GM23338 (cell line): ENCODE measurements at places on chromosomes 16 and 17. TPM values are rescaled to one million over a fixed set of nuclear protein-coding genes. Genes with fewer than 3 reads are reported as not detected.

DNA sequence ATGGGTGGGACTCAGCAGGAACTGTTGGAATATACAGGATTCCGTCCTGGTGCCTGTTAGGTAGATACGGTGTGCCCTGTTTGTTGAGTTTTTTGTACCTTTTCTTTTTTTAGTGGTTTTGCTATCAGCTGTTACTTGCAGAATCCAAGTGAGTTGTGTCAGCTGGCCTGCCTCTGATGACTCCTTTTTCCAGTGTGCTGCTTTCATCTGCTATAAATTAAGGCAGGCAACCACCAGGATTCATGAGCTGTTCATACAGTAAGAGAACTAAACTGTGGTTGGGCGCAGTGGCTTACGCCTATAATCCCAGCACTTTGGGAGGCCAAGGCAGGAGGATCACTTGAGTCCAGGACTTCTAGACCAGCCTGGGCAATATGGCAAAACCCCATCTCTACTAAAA is 79.9 kb downstream of the WNT3 start:
- no peaks in the 10 kb centered on the region for H3K36me3 ChIP-seq
- H3K27me3 ChIP-seq, result no peaks in the 10 kb centered on the region
- 0 out of 2 replicates have a peak, but pooled peaks cover 4% of the 10 kb centered on the region for H3K4me1 ChIP-seq
- no peak for DNase-seq

- H3K4me1 ChIP-seq, result peaks cover 29% of the 10 kb centered on the region
- DNase-seq, result peak; percentile 93
- peak overlapping the region; percentile 81 for H3K27ac ChIP-seq
- no peaks in the 10 kb centered on the region for H3K27me3 ChIP-seq
- H3K36me3 ChIP-seq, result no peaks in the 10 kb centered on the region
- H3K4me3 ChIP-seq, result no peak overlapping the region
Observed at GRCh38 chr16:24139282-24139681, 116.9 kb upstream of the CACNG3 start.

DNA sequence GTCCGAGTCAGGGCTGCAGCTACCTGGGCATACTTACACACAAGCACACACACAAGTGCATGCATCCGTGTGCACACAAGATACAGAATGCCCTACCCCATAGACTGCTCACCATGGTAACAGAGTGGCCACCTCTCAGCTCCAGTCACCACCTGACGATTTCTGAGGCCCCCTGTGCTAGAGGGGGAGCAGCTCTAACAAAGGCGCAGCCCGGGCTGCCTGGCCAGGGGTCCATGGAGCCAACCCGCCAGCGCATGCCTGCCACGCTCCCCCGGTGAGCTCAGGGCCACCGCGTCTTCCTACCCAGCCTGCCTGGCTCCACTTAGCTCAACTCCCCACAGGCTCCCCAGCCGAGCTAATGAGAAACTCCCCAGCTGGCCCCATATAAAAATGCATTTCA is 75.5 kb downstream of the ZNF423 start:
- no peak for DNase-seq
- peaks cover 25% of the 10 kb centered on the region for H3K4me1 ChIP-seq
- no peak overlapping the region for H3K4me3 ChIP-seq

DNA sequence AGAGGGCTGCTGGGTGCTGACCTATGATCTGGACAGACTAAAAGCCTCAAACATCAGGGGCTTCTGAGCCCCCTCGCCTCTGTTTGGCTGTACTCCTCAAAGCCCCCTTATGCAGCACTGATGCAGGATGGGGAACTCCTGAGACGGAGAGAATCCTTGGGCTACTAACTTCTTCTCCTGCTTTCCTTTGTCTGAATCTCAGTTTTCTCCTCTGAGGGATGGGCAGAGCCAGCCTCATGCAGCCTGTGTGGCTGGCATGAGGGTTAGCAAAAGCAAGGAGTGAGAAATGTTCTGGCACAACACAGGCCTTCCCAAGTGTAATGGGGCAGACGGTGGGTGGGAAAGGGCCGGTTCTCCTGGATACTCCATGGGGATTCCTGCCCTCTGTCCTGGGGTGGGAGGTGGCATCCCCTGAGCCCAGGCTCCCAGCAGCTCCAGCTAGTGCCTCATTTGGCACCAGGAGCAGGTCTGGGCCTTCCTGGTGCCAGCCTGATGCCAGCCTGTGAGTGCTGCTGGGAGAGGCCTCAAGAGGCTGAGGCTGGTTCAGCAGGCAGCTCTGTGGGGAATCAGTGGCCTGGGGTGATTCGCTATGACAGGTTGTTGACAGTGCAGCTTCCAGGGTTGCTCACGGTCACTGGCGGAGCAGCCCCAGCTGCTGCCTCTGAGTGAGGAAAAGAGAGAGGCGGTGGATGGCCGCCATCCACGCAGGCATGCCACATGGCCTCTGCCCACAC is 4.0 kb upstream of the BRD7 start:
- peaks cover 13% of the 10 kb centered on the region for H3K4me1 ChIP-seq
- no peaks in the 10 kb centered on the region for H3K36me3 ChIP-seq
- no peak overlapping the region for H3K4me3 ChIP-seq
- no peaks in the 10 kb centered on the region for H3K27me3 ChIP-seq
- H3K27ac ChIP-seq, result no peak overlapping the region

ARL17A gene
- total RNA-seq, result 24.4 and 47.1 TPM in 2 replicates

DNA sequence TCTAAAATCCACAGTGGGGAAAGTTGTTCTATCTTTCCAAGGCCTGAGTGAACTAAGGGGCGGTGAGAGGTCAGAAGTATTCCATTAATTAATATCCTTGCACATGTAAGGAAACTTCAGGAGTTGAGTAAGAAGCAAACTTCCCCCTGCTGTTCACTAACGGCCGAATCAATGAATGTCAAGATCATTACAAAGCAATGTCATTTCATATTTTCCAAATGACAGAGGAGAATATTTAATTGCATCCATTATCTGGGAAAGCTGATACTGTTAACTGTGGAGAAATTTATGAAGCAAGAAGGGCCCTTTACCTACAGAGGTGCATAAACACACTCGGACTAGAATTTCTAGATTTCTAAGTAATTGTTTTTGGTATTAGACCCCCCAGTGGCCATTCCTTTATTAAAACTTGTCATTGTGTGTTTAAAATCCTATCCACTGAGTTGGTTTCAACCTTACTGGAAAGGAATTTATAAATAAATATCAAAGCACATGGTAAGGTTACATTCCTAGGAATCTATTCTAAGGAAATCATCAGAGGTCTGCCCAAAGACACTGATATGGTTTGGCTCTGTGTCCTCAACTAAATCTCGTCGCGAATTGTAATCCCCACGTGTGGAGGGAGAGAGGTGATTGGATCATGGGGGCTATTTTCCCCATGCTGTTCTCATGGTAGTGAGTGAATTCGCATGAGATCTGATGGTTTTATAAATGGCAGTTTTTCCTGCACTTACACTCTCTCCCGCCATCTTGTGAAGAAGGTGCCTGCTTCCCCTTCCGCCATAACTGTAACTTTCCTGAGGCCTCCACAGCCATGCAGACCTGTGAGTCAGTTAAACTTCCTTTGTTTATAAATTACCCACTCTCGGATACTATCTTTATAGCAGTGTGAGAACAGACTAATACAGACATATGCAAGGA is 20.4 kb upstream of the SMURF2 start:
- no peak overlapping the region for H3K27ac ChIP-seq
- H3K27me3 ChIP-seq, result no peaks in the 10 kb centered on the region
- no peak for DNase-seq
- no peaks in the 10 kb centered on the region for H3K4me1 ChIP-seq
- no peak overlapping the region for H3K4me3 ChIP-seq

DNA sequence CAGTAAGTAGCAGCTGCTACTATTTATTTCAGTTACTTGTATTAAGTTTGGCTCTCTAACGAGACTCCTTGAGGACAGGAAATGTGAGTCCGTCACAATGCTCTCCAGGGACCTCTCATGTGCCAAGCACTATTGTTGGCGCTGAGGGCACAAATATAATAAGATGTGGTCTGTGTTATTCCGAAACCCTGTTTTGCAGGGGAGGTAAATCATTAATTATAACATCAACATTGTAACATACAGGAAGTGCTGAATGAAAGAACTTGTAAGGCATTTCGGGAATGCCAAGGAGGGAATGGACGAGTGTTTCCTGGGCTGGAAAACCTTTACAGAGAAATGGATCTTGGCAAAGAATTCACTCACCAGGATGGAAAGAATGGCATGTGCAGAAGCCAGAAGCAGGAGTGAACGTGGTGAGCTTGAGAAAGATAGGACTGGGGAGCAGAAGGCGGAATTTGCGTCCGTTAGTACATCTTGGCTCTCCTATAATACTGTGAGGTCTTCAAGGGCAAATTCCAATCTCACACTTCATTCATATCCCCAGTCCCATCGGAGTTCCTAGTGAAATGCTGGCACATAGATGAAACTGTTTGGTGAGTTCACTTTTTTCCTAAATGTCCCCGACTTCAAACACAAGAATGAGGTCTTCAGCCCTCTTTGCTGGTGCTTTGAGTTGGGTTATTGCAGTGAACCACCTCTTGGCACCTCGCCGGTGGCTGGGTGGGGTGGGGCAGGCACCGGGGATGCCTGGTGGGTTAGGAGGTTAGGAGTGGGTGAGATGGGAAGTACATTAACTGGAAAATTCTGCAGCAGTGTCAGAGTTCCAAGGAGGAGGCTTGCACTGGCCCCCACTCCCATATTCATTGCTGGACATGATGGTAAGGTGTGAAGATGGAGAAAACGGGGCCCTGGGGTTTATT is 11.5 kb downstream of the TAC4 start:
- peak overlapping the region; percentile 67; the same call in 1 of the 2 replicates for H3K27ac ChIP-seq
- DNase-seq, result no peak
- H3K36me3 ChIP-seq, result 0 out of 2 replicates have a peak, but pooled peaks cover 3% of the 10 kb centered on the region
- no peaks in the 10 kb centered on the region for H3K4me1 ChIP-seq

IRF8 gene
- 1.4 and 2.8 TPM in 2 replicates for total RNA-seq

TMEM235 gene
- total RNA-seq, result not detected in 2 replicates

DNA sequence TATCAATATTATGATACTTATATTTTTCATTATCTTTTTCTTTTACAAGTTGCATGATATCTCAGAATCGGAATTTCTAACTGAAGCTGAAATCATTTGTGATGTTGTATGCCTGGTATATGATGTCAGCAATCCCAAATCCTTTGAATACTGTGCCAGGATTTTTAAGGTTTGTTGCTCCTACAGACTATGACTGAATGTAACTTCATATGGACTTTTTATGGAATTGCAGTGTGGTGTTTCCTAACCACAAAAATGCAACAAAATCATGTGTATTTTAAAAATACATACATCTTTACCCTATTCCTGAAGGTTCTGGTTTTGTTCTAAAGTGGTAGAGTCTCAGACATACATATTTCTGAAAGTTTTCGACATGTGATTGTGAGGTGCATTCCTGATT is 58.8 kb upstream of the RHBDL3 start:
- no peaks in the 10 kb centered on the region for H3K4me1 ChIP-seq
- no peak for DNase-seq
- no peak overlapping the region for H3K4me3 ChIP-seq
- H3K36me3 ChIP-seq, result peaks cover 16% of the 10 kb centered on the region; the same call in 1 of the 2 replicates

GRCh38 chr17:68658999-68659780 is 58.0 kb upstream of the FAM20A start:
- no peak for DNase-seq
- H3K36me3 ChIP-seq, result no peaks in the 10 kb centered on the region
- no peak overlapping the region for H3K4me3 ChIP-seq
- no peaks in the 10 kb centered on the region for H3K27me3 ChIP-seq

PIK3R5 gene
- total RNA-seq, result 6.7 and 9.4 TPM in 2 replicates

TERF2IP gene
- 12.0 and 14.9 TPM in 2 replicates for total RNA-seq

- no peak overlapping the region for H3K27ac ChIP-seq
- H3K36me3 ChIP-seq, result no peaks in the 10 kb centered on the region
- no peak for DNase-seq
- no peaks in the 10 kb centered on the region for H3K27me3 ChIP-seq
Observed at GRCh38 chr16:21650521-21650920, 1.9 kb downstream of the IGSF6 start.

HASPIN gene
- total RNA-seq, result 34.0 and 35.1 TPM in 2 replicates

GRCh38 chr17:83151056-83151441 is 71.6 kb downstream of the METRNL start:
- H3K36me3 ChIP-seq, result no peaks in the 10 kb centered on the region
- H3K4me1 ChIP-seq, result peaks cover 8% of the 10 kb centered on the region; the same call in 1 of the 2 replicates
- no peaks in the 10 kb centered on the region for H3K27me3 ChIP-seq
- H3K27ac ChIP-seq, result no peak overlapping the region
- DNase-seq, result no peak
- no peak overlapping the region for H3K4me3 ChIP-seq

GRCh38 chr17:45946841-45947256 is 52.2 kb upstream of the STH start:
- DNase-seq, result no peak
- H3K4me3 ChIP-seq, result no peak overlapping the region
- no peaks in the 10 kb centered on the region for H3K36me3 ChIP-seq

HOXB13 gene
- total RNA-seq, result not detected in 2 replicates

MRPL28 gene
- 115 and 169 TPM in 2 replicates for total RNA-seq

DNA sequence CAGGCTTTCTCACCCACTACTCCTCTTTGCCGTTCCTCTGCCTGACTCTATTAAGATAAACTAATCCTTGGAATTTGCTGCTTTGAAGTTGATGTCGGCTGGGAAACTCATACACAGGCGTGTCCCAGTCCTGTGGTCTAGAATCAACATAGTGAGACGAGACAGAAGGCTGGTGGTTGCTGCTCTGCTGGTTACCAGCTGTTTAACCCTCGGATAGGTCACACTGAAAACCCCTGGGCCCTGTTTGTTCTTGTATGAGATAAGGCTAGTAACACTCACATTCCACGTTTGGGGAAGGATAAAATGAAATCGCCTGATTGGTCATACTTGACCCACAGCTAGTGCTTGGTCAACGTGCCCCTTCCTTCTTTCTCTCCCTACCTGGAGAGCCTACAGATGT is 517.0 kb downstream of the CDH13 start:
- H3K4me1 ChIP-seq, result no peaks in the 10 kb centered on the region
- H3K27me3 ChIP-seq, result no peaks in the 10 kb centered on the region
- H3K36me3 ChIP-seq, result no peaks in the 10 kb centered on the region
- no peak overlapping the region for H3K27ac ChIP-seq
- DNase-seq, result no peak

DNA sequence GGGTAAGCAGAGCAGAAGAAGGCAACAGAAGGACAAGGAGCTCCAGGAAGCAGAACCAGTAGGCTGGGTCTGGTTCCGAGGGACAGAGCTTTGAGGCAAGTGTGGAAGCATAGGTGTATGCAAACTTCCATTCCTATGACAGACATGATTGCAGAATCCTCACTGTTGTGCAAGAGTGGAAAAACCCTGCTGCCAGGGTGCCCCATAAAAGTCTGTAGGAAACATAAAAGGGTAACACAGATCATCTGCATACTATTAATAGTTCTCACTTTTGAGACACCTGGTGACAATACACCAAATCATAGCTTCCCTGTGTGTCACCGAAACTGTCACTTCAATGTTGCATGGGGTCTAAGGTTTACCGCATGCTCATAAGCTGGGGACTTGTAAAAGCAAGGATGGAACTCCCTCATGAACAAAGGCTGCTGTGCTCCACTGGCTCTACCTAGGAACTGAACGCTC is 39.7 kb downstream of the ARHGAP17 start:
- no peaks in the 10 kb centered on the region for H3K36me3 ChIP-seq
- DNase-seq, result no peak
- H3K4me1 ChIP-seq, result peaks cover 23% of the 10 kb centered on the region
- H3K4me3 ChIP-seq, result no peak overlapping the region
- no peak overlapping the region for H3K27ac ChIP-seq

GRCh38 chr17:1294157-1294717 is 14.8 kb downstream of the TRARG1 start:
- no peak overlapping the region for H3K4me3 ChIP-seq
- no peak for DNase-seq
- H3K27ac ChIP-seq, result no peak overlapping the region
- H3K4me1 ChIP-seq, result peaks cover 10% of the 10 kb centered on the region
- H3K36me3 ChIP-seq, result no peaks in the 10 kb centered on the region
- no peaks in the 10 kb centered on the region for H3K27me3 ChIP-seq
